Vagina (tissue), 2 donors: ENCODE measurements at places on chromosomes 4 and X.

DNA sequence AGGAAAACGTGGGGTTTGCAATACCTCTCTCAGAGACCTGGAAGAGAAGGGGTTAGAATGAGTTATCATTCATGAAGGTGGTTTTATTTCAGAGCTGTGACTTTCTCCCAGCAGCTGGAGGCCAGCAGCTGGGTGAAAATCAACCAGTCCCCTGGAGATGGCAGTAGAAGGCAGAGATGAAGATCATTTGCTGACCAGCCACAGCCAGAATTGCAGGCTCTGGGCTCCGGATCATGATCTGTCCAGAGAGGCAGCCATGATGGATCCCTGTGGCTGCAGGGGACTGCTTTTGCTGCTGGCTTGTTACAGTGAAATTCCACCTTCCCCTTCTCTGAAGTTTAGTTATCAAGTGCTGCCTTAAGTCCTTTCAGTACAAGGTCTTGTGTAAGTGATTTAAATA lies 46.9 kb upstream of the TAB3 start:
- no peak for DNase-seq

DNA sequence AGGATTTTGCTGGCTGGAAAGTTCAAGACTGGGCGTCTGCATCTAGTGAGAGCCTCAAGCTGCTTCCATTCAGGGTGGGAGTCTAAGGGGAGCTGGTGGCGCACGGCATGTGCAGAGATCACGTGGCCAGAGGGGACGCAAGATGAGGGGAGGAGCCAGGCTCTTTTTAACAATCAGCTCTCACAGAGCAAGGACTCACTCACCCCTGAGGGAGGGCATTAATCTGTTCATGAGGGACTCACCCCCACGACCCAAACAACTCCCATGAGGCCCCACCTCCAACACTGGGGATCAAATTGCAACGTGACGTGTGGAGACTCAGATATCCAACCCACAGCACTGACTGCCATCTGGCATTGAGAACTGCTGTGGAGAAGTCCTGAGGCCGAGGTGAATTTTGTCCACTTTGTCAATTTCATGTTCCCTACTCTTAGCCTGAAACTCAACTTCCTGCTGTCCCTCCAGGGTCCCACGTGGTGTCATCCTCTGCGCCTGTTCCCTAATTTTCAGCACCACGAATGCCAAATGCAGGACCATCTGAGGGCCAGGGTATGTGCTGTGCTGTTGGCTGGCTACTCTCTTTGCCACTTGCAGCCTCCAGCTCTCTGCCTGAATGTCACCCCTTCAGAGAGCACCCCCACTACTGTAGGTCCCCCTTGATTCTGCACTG lies 5.6 kb downstream of the ZFP92 start:
- DNase-seq: no peak

- DNase-seq: no peak
Measured at GRCh38 chrX:66019310-66019652, 20.6 kb downstream of the VSIG4 start.

GRCh38 chr4:112946127-112946526 lies 103.3 kb upstream of the ANK2 start:
- no peak for DNase-seq

DNA sequence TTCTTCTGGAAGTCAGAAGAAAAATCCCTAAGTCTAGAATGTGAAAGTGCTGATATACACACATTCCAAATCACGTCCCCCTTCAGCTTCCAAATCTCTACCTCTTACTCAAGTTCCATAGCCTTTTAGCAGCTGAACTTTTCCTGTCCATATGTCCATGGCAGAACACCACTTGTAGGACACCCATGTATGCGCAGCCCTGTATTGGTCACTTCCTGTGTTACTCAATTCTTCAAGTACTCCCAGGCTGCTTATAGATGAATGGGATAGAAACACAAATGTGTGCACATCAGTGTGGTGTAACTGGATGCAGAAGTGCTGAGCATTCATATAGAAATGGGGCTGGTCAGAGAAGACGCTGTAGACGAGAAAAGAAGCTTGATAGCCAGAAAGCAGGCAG lies 18.8 kb downstream of the SRPX2 start:
- peak; percentile 27 for DNase-seq

GRCh38 chr4:161704040-161704439 lies 459.8 kb downstream of the FSTL5 start:
- no peak for DNase-seq
